ENCODE measurements at places on chromosomes 16 and 17.

DNA sequence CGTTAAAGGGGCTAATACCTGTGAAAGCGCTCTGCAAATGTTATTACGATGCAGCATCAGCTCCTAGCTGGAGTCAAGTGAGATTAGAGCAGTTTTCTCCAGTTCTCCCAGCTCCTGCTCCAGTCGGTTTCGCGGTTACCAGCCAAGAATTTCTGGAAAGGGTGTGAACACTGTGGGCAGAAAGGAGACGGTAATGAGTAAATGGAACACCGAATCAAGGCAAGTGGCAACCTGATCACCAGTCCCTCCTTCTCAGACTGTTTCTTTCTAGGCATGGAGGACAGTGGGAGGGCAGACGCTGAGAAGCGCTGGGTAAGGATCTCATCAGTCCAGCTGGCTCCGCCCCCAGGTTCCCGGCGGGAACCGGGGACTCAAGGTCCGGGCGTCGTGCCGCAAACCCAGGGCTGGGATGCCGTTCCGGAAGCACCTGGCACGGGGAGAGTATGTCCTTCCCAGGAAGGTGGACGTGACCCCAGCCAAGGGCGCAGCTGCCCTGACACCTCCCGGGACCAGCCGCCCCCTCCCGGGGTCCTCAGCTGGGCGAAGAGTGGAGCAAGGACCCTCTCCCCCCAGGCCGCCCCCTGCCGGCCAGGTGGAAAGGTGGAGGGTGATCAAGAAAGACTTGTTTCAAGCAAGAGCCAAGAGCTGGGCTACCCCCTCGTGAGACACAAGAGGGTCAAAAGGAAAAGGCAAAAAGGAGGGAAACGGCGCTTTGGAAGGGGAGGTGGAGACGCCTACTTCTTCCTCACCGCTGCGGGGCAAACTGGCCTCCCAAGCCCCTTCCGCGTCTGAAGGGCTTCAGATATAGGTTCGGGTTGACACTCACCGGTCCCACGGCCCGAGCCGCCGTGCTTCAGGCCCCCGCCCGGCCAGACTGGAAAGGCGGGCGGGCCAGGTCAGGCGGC is 481 bp downstream of the MYO19 start:
- DNase-seq, result peak; percentile 43

- DNase-seq, result no peak
Observed at GRCh38 chr16:77531752-77532151, 96.9 kb upstream of the ADAMTS18 start.

GRCh38 chr17:31144836-31145235 is 50.1 kb downstream of the NF1 start:
- DNase-seq, result no peak

GRCh38 chr16:12160815-12161550 is 184.4 kb downstream of the SNX29 start:
- DNase-seq, result no peak

DNA sequence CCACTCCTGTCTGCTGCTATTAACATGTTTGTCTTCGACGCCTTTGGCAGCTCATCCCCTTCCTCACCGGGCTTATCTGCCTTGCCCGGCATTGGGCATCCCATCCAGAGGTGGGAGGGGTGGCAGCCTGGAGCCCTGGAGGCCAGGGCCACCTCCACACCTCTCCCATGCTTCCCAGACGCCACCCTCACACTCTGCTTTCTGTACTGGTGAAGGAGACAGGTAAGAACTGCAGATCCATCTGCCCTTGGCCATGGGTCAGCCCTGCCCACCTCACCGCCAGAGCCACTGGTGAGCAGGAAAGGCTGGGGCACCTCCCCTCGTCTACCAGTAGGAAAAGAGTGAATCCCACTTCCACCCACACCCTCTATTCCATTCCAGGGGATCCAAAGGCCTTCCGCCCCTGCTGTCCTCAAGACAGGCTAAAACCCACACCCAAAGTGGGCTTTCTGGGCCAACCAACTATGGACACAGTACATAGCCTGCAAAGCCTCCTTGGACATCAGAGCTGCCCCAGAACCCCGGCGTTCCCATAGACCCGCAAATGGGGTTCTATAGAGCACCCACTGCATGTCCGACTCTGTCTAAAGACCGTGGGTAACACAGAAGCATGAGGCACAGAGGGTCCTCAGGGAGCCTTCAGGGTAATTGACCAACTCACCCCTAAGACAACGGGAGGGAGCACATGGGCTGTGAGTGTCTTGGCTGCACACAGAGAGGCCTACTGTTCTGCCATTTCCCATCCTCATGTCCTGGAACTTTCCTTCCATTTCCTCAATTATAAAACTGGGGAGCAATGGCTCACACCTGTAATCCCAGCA is 23.4 kb upstream of the RBFOX3 start:
- DNase-seq, result no peak

DNA sequence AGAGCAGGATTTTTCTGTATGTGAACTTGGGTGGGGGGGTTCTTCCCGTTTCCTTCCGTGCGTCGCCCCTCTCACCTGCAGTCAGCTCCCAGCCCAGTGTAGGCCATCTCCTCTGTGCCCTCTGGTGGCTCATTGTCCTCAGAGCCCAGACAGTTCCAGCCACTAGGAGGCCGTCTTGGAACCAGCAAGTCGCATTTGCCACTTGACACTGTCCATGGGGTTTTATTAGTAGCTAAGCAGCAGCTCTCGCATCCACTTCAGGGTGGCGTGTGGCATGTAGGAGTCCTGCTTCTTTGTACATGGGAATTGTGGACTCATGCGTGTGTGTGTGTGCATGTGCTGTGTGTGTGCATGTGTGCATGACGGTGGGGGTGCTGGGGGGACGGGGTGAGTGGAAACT is 74.0 kb downstream of the SEC14L1 start:
- DNase-seq, result no peak

- DNase-seq, result no peak
Observed at GRCh38 chr17:81593105-81593871, 41.1 kb upstream of the FAAP100 start.

GRCh38 chr17:32907583-32907982 is 20.4 kb upstream of the TMEM98 start:
- no peak for DNase-seq

GRCh38 chr17:38672788-38673706 is 1.7 kb downstream of the EPOP start:
- DNase-seq, result no peak

- no peak for DNase-seq
Observed at GRCh38 chr17:57109393-57110151, 24.5 kb downstream of the AKAP1 start.

DNA sequence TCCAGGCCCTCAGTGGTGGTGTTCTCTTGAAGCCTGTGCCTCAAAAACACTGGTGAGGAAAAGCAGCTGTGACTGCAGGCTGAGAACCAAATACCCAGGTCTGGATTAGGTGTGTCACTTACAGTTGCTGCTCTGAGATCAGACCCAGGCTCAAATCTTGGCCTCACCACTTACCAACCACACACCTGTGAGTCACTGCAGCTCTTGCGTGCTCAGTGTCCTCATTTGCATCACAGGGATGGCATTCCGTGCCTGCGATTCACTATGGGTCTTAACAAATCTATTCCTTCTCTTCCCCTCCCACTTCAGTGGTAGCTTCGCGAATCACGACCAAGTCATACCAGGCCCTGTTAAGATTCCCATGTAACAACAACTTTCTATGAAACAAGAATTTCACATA is 233.4 kb upstream of the HSBP1 start:
- no peak for DNase-seq

DNA sequence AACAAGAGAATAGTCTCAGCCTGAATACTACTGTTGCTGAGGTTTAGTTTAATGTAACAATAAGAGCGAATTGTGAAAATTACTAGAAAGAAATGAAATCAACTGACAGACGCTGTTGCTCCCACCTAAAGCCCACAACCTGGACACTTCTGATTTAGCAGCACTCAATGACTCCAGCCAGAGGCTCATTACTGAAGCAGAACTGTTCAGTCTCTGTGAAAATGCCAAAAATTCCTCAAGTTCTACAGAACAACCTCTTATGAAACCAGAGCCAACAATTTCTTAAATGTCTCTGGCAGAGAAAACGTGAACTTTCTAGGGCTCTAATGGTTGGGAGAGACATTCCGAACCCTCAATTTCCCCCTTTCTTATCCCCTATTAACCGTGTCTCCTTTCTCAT is 9.9 kb downstream of the PSME3IP1 start:
- no peak for DNase-seq

GRCh38 chr17:66287911-66288310 is 14.5 kb upstream of the PRKCA start:
- DNase-seq, result no peak

GRCh38 chr17:38844261-38844757 is 9.2 kb downstream of the RPL23 start:
- DNase-seq, result no peak

DNA sequence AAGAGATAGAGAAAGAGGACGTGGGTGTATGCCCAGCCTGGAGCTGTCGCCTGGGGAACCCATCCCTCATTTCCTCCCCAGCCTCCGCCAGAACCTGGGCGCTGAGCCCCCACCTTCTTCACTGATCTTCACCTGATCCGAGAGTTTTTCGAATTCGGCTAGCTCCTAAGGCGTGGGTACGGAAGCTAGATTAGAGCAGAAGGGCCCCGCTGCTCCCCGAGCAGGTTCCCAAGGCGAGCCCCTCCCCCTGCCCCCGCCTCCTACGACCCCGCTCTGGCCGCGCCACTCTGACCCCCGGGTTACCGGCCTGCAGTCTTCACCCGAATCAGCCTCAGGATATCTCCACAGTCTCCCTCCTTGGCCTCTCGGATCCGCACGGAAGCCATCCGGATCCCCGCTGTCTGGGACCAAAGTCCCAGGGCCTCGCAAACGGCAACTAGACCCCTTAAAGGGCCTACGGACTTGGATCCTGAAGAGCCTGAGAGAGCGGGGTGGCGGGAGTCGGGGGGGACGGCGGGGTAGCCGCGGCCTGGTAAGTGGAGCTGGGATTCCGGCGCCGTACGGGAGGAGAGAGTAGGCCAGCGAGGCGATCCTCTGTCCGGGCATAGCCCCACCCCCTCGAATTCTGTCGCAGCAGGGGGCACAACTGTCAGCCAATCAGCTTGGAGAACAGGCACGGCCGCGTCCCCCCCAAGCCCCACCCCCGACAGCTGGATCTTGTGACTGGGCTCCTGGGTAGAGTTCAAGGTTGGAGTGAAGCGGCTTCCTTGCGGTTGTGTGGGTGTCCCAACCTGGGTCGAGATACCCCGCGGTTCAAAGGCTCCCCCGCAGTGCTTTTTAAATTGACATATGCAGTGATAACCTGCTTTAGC is at the start of gene SAT2:
SAT2 (minus strand) TSS at position 572 of the 872 bp plus-strand sequence; CDS start at position 386, 186 bp downstream.
- DNase-seq, result peak; percentile 75

DNA sequence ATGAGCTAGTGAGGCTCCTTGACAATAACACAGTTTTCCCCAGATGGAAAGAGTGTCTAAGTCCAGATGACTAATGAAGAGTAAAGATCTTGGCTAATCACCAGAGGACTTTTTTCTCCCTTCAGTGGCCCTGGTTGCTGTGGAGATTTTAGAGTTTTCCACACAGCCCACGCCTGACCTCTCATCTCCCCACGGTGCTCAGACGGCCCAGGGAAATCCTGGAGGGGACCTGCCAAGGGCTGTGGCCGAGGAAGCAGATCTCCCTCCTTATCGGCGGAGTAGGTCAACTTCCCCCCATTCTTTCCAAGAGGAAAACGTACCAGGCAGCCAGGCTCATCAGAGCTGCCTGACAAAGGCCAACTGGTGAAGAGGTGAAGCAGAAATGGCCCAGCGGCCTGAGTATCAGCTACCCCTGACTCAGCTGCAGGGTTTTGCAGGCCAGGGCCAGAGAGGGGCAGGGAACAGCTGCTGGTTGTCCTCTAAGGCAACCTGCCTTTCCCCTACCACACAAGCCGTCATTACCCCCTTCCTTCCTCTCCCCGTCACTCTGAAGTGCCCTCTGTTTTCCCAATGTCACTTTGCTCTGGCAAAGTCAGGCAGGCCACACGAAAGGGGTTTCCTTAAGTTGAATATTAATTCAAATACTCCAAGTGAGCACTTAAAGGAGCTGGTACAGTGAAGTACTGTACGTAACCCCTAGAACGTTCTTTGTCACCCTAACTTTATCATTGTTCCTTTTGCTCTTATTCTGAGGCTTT is 140.2 kb upstream of the ADAMTS18 start:
- no peak for DNase-seq

- no peak for DNase-seq
Observed at GRCh38 chr17:75503976-75504346, 11.4 kb downstream of the CASKIN2 start.

DNA sequence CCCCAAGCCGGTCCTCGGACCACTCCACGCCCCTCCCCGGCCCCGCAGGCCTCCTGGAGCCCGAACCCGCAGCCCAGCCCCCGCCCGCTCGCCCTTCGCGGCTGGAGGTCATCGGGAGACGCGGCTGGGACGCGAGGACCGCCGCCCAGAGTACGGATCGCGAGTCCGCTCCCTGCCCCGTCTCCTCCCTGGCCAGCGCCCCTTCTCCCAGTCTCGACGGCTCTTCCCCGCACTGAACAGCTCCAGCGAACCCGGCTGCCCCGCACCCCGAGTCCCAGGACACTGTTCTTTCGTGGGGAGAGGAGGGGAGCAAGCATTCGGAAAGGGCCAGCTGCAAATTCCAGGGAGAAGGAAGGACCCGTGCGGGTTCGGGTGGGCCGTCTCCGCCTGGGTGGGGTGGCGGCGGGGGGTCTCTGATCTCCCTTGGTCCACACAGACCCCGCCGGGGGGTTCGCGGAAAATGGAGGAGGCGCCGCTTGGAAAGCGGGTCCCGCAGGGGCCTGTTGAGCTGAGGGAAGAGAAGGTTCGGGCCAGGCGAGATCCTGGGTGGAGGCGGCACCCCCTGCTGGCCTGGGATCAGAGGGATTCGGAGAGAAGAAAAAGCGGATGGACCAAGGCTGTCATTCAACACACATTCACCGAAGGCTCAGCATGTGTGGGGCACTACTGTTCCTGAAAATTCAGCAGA is 632 bp upstream of the RTN4RL1 start:
- DNase-seq, result no peak

GRCh38 chr16:83781-84615 is 6.0 kb downstream of the MPG start:
- no peak for DNase-seq

DNA sequence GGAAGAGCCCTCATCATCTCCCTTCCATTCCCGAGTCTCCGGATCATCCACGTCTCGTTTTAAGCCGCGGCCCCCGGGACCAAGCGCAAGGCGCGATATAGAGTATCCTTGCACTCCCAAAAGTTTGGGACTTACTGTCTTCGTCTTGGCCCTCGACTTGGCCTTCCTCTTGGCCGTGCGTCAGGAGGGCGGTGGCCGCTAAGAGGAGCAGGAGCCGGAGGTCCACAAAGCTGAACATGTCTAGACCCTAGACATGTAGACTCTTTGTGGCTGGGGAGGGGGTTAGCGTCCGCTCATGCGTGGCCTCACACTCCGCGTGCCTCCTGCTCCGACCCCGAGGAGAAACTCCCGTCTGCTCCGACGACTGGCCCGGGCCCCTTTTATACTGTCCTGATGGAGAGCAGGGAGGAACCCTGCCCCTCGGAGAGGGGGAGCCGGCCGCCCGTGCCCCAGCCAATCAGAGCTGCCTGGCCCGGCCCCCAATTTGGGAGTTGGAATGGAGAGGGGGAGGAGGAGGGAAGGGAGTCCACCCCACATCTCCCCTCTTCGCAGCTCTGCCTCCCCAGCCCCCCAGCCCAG is at the start of gene COL1A1:
COL1A1 (minus strand) TSS at position 356 of the 579 bp plus-strand sequence; CDS start at position 238, 118 bp downstream.
- no peak for DNase-seq

DNA sequence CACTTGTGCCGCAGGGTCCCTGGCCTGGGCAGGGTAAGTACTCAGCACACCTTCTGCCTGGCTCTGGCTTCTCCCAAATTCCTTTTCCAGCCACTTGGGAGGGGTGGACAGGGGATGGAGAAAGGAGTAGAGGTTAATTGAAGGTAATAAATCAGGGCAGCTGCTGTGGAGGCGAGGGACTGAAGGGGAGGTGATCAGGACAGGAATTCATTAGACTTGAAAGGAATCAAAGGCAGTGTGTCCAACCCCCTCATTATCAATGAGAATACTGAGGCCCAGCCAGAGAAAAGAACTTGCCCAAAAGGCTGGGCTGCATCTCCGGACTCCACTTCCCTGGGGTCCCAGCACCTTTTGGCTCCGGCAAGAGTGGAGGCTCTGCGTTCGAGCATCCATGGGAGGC is 2.4 kb downstream of the SOST start:
- no peak for DNase-seq
